ENCODE measurements at places on chromosomes 6 and 20. TPM values are rescaled to one million over a fixed set of nuclear protein-coding genes. Genes with fewer than 3 reads are reported as not detected.

Gene FBXO5
- total RNA-seq: 71.2 TPM

Gene CALHM4
- not detected for total RNA-seq

DNA sequence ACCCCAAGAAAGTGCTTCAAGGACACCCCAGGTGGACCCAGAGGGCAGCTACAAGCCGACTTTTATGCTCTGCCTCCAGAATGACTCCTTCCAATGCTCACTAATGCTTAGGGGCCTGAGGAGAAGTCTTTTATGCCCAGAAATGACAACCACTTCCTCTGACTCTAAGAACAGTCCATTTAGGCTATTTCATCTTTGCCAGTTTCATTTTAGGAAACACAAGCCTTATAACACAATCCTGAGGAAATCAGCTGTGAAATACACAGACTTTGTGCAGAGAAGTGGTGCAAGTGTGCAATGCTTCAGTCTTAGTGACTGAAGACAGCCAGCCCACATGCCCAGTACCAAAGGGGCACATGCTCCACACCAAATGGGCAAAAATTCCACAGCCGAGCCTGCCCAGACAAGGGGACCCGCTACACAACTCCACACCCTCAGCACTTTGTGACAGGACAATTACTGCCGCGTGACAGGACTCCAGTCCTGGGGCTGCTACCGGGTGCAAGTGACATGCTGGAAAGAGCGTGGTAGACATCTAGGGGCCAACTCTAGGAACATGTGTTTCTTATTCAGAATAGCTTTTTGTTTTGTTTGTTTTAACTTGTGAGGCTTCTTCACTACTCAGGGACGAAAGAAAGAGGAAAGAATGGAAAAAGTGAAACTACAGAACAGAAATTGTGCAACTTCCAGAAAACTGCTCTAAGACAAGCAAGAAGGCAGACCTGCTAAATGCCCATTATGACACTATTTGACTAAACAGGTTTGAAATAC lies 28.2 kb upstream of the PLAGL1 start:
- H3K4me1 ChIP-seq: peaks cover 16% of the 10 kb centered on the region
- no peak for DNase-seq
- no peak overlapping the region for H3K27ac ChIP-seq
- H3K36me3 ChIP-seq: peaks cover 4% of the 10 kb centered on the region
- H3K4me3 ChIP-seq: no peak overlapping the region

GRCh38 chr6:53979468-53980067 lies 131.7 kb upstream of the MLIP start:
- H3K27me3 ChIP-seq: peaks cover 3% of the 10 kb centered on the region
- no peaks in the 10 kb centered on the region for H3K36me3 ChIP-seq
- H3K4me1 ChIP-seq: no peaks in the 10 kb centered on the region
- no peak overlapping the region for H3K27ac ChIP-seq

DNA sequence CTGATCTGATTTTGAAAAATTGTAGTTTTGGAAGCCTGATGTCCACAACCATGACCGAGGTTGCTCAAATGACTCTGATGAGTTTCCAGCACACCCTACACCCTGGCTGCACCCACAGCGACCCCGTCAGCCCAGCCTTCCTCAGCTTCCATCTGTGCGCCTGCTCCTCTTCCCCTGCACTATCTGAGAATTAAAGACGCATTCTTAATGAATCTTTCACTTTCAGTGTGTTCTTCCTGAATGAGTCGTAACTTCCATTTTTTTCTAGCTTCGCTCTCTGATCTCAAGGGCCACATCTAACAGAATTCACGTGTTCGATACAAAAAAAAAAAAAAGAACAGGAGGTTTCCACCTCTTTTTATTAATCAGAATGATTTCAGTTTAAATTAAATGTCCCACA lies 21.3 kb upstream of the RREB1 start:
- DNase-seq: peak; percentile 19
- H3K27ac ChIP-seq: no peak overlapping the region
- H3K27me3 ChIP-seq: peaks cover 33% of the 10 kb centered on the region
- peak overlapping the region; percentile 61 for H3K4me3 ChIP-seq
- peaks cover 27% of the 10 kb centered on the region for H3K4me1 ChIP-seq

- no peaks in the 10 kb centered on the region for H3K27me3 ChIP-seq
- H3K36me3 ChIP-seq: no peaks in the 10 kb centered on the region
- H3K27ac ChIP-seq: no peak overlapping the region
- no peak for DNase-seq
Measured at GRCh38 chr6:124999105-124999764, 37.0 kb downstream of the RNF217 start.
